ENCODE measurements at places on chromosomes 4 and X. TPM values are rescaled to one million over a fixed set of nuclear protein-coding genes. Genes with fewer than 3 reads are reported as not detected.

DNA sequence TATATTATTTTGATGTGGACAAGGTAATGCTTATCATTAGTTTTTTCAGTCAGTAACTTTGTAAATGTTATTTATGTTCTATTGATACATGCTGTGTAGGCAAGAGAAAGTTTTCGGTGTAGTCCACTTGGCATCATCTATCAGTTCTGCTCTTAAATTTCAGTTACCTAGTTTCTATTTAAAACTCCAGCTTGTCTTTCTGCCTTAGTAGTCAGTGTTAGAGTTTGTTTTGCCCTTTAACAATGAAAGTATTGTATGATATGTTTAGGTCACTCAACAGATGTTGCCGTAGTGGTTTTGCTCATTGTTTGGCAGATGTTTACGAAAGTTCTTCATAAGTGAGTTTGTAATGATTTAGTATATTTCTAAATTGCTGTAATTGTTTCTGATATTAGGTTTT lies 34.9 kb upstream of the FHDC1 start:
- no peak for DNase-seq

DNA sequence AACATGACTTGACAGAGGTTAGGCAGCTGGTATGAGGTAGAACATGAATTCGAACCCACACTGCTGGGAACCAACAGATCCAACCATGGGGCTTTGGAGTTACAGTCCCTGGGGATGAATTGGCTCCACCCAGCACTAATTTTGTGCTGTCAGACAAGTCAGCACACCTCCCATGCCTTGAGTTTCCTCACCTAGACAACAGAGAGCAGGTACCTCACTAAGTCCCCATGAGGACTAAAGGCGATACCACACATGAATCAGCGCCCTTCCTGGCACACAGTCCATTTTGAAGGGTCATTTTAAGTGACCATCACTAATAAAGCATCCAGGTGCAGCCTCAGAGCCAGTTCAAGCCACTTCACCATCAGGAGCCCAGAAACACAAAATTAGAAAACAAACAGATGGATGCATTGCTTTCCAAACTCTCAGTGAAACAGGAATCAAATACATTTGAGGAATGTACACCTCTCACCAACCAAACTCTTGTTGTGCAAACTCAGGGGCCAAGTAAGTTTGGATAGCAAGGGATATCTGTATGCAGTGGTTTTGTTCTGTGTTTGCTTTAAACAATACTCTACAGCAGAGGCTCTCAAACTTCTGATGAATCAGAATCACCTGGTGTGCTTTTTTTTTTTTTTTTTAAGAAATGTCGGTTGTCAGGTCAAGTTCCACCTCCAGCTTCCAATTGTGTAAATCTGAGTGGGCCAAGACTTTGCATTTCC lies 10.1 kb downstream of the IDS start:
- no peak for DNase-seq

GRCh38 chr4:105934386-105934785 lies 39.1 kb downstream of the NPNT start:
- no peak for DNase-seq

GRCh38 chrX:57172544-57172943 lies 35.3 kb upstream of the SPIN2A start:
- DNase-seq, result no peak

GRCh38 chr4:145644699-145645098 lies 25.5 kb downstream of the MMAA start:
- DNase-seq, result no peak

DNA sequence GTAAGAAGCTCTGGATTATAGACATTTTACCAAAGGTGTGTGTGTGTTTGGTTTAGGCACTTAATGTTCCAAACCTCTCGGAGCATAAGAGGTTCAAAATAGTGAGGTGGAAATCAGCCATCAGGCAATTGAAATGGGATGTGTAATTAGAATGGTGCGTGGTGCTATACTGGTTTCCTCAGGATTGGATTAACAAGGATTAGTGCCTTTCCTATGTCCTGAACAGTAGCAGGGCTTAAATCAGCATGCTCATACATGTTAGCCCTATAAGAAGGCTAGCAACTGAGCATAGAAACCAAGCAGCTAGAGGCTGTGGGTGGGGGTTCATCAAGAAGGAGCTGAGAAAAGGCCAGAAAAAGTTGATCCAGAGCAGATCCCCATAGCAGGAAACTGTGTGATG lies 256.8 kb upstream of the CXXC4 start:
- no peak for DNase-seq

GRCh38 chrX:149074398-149074797 lies 430.7 kb downstream of the IDS start:
- no peak for DNase-seq

GRCh38 chr4:52659001-52659721 lies at the start of gene USP46:
Gene USP46 (minus strand): TSS chr4:52659301. CDS start chr4:52659150, 151 bp downstream.
- peak; percentile 86 for DNase-seq

OTUD6A gene
- total RNA-seq, result not detected

VEGFC gene
- total RNA-seq, result 1.6 TPM

JCHAIN gene
- under 0.01 TPM for total RNA-seq

SERTM2 gene
- total RNA-seq, result under 0.01 TPM

TCP11X2 gene
- total RNA-seq, result not detected

SLC2A9 gene
- 2.9 TPM for total RNA-seq

MTCP1 gene
- 10.2 TPM for total RNA-seq

ITIH6 gene
- total RNA-seq, result not detected
